A549 treated with Hydrocortisone at 1 μM for 4 hours (cell line): ENCODE measurements at places on chromosomes 13 and 19. TPM values are rescaled to one million over a fixed set of nuclear protein-coding genes. Genes with fewer than 3 reads are reported as not detected.

The PLIN4 gene
- total RNA-seq = 0.10 to 0.16 TPM (median 0.12 TPM) in 5 replicates

The PTGIR gene
- total RNA-seq = 0.05 to 0.12 TPM (median 0.12 TPM) in 3 of 5 replicates, not detected in the others

The TEX29 gene
- total RNA-seq = 0.17 to 0.32 TPM (median 0.18 TPM) in 3 of 5 replicates, not detected in the others

The TMEM255B gene
- total RNA-seq = 0.54 to 1.0 TPM (median 0.87 TPM) in 5 replicates

The TTYH1 gene
- 0.09 to 0.31 TPM (median 0.16 TPM) in 5 replicates for total RNA-seq
